ENCODE measurements at places on chromosomes 16 and 17. TPM values are rescaled to one million over a fixed set of nuclear protein-coding genes. Genes with fewer than 3 reads are reported as not detected.

EPX gene
- 0.31 TPM for polyA plus RNA-seq

RNF227 gene
- polyA plus RNA-seq: 3.1 TPM

ZFHX3 gene
- polyA plus RNA-seq: 10.7 TPM

HEXD gene
- polyA plus RNA-seq: 33.7 TPM

AOC3 gene
- polyA plus RNA-seq: 17.1 TPM

NECAB2 gene
- polyA plus RNA-seq: 0.50 TPM

GPR179 gene
- polyA plus RNA-seq: not detected

MLKL gene
- 2.7 TPM for polyA plus RNA-seq

IRX3 gene
- not detected for polyA plus RNA-seq

FOXJ1 gene
- polyA plus RNA-seq: 0.10 TPM

SOCS1 gene
- polyA plus RNA-seq: 1.3 TPM

KRT31 gene
- 5.4 TPM for polyA plus RNA-seq

PMFBP1 gene
- 2.4 TPM for polyA plus RNA-seq

GAS7 gene
- 61.1 TPM for polyA plus RNA-seq

FAM20A gene
- 5.8 TPM for polyA plus RNA-seq

MIS12 gene
- 20.7 TPM for polyA plus RNA-seq

CDC42EP4 gene
- polyA plus RNA-seq: 20.1 TPM
